ENCODE measurements at places on chromosomes 16 and 17. TPM values are rescaled to one million over a fixed set of nuclear protein-coding genes. Genes with fewer than 3 reads are reported as not detected.

DNA sequence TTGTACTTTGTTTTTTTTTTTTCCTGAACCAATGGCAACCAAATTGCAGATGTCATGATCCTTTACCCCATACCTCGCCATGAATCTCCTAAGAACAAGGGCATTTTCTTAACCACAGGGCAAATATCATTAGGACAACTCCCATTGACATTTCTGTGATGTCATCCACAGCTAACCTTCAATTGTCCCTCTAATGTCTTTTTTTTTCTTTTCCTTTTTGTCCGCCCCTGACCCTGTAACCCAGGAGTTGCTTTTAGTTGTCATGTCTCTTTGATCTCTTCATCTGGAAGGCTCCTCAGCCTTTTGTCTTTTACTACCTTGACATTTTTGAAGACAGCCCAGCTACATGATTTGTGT is 410 bp upstream of the NAGPA start:
- no peak for DNase-seq

- DNase-seq, result no peak
Measured at GRCh38 chr16:15971440-15971815, 22.0 kb downstream of the ABCC1 start.

GRCh38 chr17:2683912-2684311 is 27.7 kb downstream of the CLUH start:
- DNase-seq, result no peak

GRCh38 chr16:48836636-48837035 is 226.7 kb upstream of the N4BP1 start:
- no peak for DNase-seq

GRCh38 chr17:4160294-4160859 is 17.4 kb downstream of the CYB5D2 start:
- DNase-seq, result no peak

DNA sequence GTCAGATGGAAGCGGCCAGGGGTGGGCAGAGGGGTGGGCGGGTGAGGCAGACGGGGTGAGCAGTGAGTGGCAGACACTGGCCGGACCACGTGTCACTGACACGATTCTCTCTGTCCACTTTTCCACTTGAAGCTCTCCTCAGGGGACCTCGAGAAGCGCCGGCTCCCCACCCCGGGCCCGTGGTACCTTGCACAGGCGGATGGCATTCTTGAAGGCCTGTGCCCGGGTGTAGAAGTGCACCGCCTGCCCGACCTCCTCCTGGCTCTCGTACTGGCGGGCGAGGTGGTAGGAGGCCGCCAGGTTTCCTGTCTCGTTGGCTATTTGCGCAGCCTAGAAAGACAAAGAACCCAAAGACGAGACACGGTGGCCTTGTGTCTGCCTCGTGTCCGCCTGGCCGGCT is 9.1 kb upstream of the TMEM204 start:
- DNase-seq, result peak; percentile 66

DNA sequence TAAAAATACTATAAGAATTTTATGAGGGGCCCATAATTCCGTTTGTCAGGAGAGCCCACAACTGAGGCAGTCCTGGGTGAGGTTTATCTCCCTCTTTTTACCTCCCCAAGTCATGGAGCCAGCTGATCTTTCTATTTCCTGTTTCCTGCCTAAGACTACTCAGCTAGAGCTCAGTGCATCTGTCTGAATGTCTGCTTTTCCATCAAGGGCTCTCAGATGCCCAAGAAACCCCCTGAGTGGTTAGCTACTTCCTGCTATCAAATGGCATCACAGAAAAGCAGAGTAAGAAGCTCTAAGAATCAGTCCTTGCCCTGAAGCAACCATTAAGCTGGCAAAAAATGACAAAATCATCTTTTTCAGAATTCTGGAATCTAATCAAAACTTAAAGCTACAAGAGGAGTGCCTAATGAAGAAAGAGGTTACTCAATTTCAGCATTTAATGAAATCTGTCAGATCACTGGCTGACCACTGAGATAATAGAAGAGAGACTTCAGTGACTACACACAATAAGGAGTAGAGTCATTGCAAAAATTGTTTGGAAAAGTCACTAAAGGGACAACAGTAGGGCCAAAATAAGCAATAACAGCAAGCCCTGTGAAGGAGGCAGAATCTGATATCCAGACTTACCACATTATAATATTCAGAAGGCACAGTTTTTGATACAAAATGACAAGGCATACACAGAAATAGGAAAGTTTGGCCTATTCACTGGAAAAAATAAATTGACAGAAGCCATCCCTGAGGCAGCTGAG is 150.1 kb downstream of the CYB561 start:
- DNase-seq, result no peak

DNA sequence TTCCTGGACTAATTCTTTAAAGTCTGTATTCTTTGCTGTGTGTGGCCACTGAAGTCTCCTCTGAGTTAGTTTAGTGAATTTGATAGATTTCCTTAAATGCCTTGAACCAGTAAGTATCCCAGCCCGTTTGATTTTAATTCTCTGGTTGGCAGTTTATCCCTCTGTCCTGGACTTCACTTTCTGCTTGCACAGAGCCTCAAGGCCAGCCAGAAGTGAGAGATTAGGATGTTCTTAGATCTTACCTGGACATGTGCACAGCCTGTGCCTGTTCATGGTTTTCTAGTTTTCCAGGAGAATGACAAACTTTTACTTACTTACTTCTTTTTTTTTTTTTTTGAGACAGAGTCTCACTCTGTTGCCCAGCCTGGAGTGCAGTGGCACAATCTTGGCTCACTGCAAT is 10.8 kb upstream of the SLC38A7 start:
- no peak for DNase-seq

GRCh38 chr16:12628536-12628935 is 175.2 kb downstream of the CPPED1 start:
- no peak for DNase-seq

DNA sequence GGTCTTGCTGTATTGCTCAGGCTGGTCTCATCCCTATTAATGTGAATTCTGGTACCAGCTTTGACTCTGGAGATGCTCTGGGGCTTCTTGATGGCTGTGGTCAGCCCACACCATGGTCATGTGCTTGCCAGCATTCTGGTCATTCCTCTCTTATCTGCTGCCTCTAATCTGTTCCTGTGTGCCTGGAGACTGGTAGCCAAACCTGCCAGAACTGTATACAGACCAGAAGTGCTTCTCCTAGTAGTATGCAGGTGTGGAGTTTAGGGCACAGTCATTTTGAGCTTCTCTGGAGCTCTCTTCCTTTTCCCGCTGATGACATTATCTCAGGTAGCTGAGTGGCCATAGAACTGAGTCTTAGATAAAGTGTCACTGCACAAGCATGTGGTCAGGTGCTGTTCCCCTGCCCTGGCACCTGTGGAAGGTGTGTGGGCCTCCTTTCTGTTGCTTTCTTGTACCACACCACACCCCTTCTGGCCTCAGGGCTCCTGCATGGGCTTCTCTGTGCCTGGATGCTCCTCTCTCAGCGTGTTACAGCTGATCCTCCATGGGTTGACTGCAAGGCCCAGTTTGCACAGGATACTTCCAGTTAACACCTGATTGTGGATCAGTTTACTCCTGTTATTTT is 162.7 kb downstream of the SPECC1 start:
- DNase-seq, result no peak

- DNase-seq, result no peak
Measured at GRCh38 chr16:79131321-79132075, 469.0 kb downstream of the MAF start.

DNA sequence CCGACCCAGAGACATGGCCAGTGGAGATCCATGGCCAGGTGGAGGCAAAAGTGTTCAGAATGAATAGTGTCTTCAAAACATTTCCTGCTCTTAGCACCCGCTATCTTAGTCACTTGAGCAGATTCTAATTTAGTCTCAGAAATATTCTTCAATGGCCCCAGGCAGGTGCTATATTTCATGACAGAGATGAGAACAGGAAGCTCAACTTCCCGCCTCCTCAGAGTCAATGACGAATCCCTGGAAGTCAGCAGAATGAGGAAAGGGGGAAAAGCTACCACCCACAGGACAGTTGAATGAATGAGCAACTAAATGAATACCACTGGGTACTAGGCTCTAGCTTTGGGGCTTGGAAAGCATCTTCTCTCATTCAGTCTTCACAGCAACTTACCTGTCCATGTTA is 147.2 kb downstream of the ASIC2 start:
- DNase-seq, result no peak

DNA sequence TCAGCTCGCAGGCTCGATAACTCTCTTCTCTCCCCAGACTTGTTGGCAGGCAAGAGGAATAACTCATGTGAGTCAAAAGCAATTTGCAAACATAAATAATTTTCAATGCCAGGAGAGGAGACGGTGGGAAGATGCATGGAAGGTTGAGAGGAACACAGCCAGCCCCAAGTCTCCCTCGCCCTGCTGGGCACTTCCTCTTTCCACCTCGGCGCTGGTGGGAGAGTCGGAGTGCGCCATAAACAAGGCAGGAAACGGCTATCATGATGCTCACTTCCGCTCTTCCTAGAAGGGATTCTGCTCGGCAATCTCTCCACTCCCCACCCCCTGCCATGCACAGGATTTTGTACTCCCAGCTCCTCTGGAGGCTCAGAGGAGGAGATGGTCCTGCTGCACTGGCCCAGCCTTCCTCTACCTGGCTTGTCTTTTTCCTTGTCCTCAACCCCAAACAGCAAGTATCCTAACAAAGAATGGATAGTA is 13.0 kb downstream of the CBX4 start:
- DNase-seq, result no peak

DNA sequence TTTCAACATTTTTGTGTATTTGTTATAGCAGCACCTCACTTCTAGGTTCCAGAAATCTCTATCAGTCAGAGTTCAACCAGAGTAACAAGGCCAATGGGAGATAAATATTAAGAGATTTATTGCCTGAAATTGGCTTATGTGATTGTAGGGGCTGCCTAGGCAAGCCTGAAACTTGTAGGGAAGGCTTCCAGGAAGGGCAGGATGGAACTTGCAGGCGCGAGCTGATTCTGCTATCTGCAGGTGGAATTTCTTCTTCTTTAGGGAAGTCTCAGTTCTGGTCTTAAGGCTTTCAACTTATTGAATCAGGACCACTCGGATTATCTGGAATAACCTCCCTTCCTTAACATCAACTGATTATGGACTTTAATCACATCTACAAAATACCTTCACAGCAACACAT is 199.5 kb upstream of the NLRP1 start:
- no peak for DNase-seq

DNA sequence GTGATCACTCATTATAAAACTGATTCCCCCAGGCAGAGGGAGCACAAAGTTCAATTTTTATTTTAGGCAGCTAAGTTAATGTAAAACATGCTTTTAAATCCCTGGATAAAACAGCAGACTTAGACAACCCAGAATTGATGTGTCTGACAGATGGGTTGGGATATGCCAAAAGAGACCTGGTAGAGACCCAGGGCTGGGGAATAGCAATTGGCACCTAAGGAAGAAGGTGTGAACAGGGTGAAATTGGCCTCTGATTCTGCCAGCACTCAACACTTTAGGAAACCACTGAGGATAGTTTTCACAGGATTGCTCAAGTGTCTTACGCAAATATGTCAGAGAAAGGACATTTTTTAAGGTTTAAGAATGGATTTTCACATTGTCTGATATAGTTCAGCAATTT is 938.2 kb upstream of the CDH8 start:
- no peak for DNase-seq

- no peak for DNase-seq
Measured at GRCh38 chr17:50649042-50649908, 14.6 kb downstream of the ABCC3 start.

ITPRIPL2 gene
- total RNA-seq, result 15.3 TPM

TP53TG3C gene
- 0.46 TPM for total RNA-seq

TAC4 gene
- total RNA-seq, result 0.43 TPM

KRT28 gene
- not detected for total RNA-seq
